ENCODE measurements at places on chromosomes 11 and 22.
A peak's percentile ranks its signal among the peaks of the same experiment; 100 is the strongest.

- no peak for DNase-seq
Measured at GRCh38 chr11:118048472-118049370, 28.2 kb upstream of the TMPRSS4 start.

DNA sequence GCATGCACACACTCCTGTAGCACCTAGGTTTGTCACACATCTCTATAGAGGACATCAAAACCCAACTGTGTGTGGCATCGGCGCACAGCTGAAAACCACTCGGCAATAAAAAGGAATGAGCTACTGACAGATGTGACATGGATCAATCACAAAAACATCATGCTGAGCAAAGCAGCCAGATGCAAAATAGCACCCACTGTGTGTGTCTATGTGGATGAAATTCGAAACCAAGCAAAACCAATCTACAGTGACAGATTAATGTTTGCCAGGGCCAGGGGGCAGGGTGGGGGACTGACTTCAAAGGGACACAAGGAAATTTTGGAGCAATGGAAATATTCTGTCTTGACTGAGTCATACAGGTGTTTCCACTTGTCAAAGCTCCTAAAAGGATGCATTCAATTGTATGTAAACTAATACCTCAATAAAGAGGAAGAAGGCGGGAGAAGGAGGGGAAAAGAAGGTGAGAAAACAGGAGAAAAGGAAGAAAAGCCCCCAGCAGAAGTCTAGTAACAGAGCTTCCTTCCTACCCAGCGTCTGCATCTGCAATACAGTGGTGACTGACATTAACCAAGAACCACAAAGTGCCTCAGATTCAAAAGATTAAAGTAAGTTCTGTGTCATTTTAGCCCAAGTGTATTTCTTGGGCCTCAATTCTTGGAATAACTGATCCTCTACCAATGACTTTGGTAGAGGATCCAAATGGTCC is 49.8 kb downstream of the PACSIN2 start:
- DNase-seq = no peak

DNA sequence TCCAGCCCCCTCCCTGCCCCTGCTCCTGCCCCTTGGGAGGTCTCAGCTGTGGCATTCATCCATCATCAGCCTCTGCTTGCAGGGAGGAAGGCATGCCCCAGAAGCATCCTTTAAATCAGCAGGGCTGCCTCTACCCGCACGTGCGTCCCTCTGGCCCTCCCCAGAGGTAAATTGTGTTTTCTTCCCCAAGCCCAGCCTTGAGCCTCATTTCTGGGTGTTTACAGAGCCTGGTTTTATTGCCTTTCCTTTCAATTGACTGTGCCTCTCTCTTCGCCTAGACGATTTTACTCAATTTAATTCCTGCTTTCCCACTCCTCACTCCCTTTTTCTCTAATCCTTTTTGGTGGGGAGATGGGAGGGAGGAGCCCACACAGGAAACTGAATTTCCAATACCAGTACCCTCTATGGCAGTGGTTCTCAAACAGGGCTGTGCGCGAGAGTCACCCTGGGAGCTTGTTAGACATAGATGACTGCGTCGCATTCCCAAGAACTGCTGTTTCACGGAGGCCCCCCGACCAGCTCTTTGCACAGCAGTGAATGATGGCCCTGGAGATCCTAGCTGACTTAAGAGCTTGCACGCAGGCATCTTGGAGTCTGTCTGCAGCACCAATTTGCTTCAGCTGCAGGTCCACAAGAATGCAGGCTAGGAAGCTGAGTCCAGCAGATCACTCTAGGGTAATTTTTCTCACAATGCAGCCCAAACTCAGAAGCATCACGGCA is 15.1 kb upstream of the OAF start:
- DNase-seq = no peak

DNA sequence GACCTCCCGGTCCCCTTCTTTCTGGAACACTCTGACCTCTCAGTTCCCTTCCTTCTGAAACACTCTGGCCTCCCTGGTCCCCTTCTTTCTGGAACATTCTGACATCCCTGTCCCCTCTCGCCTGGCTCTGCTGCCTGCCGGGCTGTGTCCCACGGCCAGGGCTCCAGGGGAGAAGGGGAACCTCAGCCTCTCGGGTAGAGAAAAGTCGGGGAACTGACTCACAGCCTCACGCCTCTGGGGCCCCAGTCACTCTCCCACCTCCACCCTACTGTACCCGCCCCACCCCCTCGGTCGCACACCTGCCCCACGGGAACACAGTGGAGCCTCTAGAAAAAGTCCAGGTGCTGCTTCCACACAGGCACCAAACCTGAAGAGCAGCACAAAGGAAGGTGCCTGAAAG is 93.3 kb downstream of the BRD1 start:
- no peak for DNase-seq

DNA sequence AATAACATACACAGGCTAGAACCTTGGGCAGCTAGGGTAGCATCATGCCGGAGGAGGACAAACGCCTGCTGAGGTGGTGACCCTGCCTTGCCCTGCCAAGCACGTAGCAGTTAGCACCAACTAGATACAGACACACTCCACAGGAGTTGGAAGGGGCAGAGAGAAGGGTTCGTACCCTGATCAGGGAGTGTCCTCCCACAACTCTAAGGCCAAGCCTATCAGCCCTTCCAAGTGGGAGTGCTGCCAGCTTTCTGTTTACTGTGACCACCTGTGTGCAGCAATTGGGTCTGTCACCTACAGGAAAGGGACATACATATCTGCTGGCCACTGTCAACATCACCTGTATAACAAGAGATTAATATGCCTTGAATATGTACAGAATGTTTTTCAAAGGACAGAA is 1.9 kb upstream of the THAP7 start:
- no peak for DNase-seq

DNA sequence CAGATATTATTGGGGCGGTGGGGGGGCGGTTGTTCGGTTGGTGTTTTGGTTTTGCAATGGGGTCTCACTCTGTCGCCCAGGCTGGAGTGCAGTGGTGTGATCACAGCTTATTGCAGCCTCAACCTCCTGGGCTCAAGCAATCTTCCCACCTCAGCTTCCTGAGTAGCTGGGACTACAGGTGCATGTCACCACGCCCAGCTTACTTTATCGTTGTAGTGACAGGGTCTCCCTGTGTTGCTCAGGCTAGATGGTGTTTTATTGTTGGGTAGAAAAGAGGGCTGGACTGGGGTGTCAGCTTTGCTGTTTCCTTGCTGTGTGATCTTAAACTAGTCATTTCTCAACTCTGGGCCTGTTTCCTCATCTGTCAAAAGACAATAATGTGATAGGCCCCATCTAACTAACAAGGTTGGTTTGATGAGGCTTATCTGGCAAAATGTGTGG is 17.5 kb upstream of the MYH9 start:
- peak; percentile 90 for DNase-seq

GRCh38 chr11:29773656-29774264 is 243.1 kb downstream of the KCNA4 start:
- no peak for DNase-seq

GRCh38 chr22:21025763-21026755 is 6.3 kb downstream of the SLC7A4 start:
- no peak for DNase-seq

GRCh38 chr22:22431271-22432220 is 77.0 kb downstream of the ZNF280B start:
- peak; percentile 35 for DNase-seq

GRCh38 chr11:68682531-68682961 is 1.8 kb upstream of the GAL start:
- no peak for DNase-seq

- DNase-seq = no peak
Measured at GRCh38 chr11:111913997-111914396, 1.5 kb downstream of the HSPB2 start.

DNA sequence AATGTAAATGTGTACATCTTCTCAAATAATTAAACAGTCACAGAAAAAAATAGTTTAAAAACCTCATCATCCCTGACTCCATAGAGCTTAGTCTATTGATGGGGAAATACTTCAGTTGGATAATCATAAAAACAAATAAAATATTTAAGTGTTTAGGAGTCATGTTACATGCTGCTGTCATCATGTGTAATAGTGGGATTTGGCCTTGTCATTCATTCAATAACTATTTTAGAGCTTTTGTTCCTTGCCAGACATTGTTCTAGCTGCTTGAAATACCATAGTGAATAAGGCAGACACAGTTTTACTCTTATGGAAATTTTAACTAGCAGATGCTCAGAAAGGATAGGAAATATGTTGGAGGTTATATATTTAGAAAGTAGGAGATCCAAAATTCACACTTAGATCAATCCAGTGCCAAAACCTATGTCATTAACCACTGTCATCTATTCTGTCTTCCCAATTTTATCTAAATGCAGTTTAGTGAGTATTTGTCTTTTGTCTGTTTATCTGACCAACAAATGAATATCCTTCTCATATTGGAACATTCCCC is 324.7 kb downstream of the CASP12 start:
- DNase-seq = no peak

DNA sequence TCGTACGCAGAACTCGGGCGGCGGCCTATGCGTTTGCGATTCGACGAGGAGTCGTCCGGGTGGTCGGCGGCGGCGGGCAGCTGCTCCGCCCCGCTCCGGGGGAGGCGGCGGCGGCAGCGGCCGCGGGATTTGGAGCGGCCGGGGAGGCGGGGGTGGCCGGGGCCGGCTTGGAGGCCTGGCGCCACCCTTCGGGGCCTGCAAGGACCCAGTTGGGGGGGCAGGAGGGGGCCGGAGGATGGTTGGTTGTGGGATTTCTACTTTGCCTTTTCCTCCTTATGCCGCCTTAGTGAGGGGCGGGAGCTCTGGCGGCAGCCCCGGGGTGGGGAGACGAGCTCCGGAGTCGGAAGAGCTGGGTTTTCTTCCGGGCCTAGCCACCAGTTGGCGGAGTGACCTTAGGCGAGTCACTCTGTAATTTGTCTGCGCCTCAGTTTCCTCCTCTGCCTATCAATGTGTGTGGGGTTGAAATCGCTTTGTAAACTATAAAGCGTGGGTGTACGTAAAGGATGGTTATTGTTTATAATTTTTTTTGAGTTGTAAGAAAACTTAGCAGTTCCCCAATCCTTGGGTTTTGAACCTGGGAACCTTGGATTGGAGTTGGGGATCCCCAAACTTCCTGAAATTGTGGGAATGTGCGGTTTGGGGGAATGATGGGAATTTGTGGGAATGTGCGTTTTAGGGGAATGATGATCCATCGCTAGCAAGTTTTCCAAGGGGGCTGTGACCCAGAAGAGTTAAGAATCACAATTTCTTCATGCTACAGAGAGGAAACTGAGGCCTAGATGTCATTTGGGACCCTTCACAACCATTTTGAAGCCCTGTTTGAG is 679 bp downstream of the TUG1 start:
- DNase-seq = peak; percentile 14

DNA sequence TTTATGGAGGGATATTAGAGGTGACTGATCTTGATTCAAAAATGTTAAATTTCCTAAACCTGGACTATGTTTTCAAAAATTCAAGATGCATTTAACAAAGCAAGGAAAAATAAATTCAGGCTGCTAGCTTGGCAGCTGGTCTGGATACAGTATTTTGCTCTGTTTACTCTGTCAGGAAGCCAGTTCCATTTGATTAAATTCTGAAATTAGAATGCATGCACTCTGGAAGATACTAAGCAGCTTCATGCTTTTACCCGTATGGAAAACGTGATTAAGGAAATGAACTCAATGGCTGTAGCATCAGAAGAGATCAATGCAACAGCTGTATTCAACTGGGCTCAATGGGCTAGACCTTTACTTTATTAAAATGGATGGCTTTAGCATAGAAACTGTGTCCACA is 14.2 kb downstream of the C11orf71 start:
- DNase-seq = no peak

DNA sequence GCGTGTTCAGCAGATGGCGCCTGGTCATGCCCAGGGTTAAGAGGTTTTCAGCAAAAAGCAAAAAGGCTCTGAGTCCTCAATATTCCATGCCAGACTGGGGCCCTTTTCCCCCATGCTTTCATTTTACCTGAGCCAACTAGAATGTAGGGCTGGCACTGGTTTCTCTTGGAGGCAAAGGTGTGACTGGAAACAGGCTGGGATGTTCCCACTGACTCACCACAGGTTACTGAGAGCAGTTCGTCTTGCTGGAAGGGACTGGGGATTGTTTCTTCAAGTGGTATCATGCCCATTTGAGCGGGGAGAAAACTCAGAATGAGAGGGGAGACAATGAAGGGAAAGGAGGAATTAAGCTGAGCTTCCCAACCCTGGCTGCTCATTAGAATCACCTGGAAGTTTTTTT is 243.9 kb downstream of the TENM4 start:
- DNase-seq = no peak

DNA sequence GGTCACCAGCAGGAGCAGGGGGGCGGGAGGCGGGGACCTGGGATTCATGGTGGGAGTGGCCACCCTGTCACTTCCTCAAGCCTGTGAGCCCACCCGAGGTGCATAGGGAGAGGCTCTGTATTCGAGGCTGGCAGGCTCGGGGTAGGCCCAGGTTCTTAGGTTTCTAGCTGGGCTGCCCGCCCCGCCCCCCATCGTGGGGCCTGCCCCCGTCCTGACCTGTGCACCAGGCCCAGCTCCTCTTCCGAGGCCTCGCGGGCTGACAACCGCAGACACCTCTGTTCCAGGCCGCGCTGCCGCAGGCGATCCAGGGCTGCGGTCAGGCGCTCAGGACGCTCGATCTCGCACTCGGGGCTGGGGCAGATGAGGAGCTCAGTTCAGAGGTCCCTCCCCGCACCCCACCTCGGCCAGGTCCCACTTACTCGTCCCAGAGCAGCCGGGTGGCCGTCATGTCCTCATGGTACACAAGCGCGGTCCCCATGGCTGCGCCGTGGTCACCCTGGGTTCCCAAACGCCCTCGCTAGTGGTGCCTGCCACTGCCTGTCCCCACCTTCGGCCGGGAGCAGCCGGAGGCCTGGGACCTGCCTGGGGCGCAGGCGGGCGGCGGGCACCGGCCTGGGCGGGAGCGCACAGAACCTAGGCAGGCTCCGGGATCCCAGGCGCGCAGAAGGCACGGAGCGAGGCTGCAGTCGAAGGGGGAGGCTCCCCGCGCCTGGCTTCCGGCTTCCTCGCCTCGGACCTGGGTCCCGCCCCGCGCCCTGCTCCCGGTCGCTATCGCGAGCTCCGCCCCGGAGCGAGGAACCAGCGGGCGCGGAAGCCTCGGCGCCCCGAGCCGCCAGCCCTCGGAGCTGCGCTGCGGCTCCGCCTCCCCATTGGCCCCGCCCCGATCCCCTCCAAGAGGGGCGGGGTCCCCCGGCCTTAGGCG is at the start of gene HDAC10:
TSS of gene HDAC10 (minus strand) at position 711 of the 922 bp plus-strand sequence. CDS start at position 478, 233 bp downstream.
- peak; percentile 71 for DNase-seq

GRCh38 chr22:19884161-19884953 is 29.7 kb upstream of the GNB1L start:
- no peak for DNase-seq

DNA sequence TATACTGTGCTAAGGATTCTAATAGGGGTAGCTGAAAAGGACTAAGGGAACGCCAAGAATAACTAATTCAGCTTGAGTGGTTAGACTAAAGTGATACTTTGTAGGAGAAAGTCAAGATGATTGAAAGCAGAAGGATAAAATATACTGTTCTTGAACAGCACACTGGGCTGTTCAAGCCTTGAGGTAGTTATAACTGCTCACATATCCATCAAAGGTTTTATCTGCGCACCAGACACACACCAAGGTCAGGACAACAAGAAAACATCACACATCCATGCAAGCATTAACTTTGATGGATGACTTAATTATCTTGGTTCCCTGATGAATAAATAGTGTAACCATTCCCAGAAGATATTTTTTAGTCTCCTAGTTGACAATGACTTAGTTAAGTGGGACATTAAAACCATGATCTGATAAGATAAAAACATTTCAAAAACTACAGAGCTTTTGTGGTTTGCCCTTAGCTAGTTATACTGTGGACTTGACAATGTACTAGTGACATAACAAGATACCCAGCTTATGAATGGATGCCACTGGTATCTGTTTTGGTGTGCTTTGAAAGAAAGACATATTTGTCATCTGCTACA is 728.9 kb downstream of the JRKL start:
- no peak for DNase-seq

- no peak for DNase-seq
Measured at GRCh38 chr11:67442504-67443404, 522 bp downstream of the CORO1B start.
